ENCODE measurements at places on chromosomes 6 and 20. TPM values are rescaled to one million over a fixed set of nuclear protein-coding genes. Genes with fewer than 3 reads are reported as not detected.
A peak's percentile ranks its signal among the peaks of the same experiment; 100 is the strongest.

GRCh38 chr20:39623584-39624234 lies 661.6 kb downstream of the DHX35 start:
- no peak for DNase-seq
- peaks cover 1% of the 10 kb centered on the region for H3K27me3 ChIP-seq
- H3K27ac ChIP-seq = no peak overlapping the region
- peaks cover 2% of the 10 kb centered on the region for H3K4me1 ChIP-seq
- H3K36me3 ChIP-seq = no peaks in the 10 kb centered on the region

DNA sequence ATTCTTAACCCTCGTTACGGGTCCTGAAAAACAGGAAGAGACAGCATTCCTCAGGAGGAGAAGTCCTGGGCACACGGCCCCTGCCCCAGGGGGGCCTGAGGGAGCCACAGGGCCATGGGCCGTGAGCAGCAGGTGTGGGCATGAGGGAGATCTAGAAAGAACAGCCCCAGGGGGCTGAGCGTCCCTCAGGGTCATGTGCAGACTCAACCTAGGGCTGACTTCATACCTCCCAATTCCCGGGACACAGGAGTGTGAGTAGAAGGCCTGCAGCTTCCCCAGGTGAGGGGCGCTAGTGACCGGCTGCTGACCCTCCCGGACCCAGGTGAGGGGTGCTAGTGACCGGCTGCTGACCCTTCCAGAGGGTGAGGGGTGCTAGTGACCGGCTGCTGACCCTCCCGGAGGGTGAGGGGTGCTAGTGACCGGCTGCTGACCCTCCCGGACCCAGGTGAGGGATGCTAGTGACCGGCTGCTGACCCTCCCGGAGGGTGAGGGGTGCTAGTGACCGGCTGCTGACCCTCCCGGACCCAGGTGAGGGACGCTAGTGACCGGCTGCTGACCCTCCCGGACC lies 35.1 kb downstream of the FRMD1 start:
- H3K36me3 ChIP-seq = no peaks in the 10 kb centered on the region
- DNase-seq = no peak
- H3K4me3 ChIP-seq = no peak overlapping the region

Gene RNF39
- not detected for total RNA-seq

- H3K36me3 ChIP-seq = no peaks in the 10 kb centered on the region
- DNase-seq = no peak
- H3K4me1 ChIP-seq = peaks cover 6% of the 10 kb centered on the region
- no peak overlapping the region for H3K4me3 ChIP-seq
- H3K27me3 ChIP-seq = no peaks in the 10 kb centered on the region
- H3K27ac ChIP-seq = no peak overlapping the region
Measured at GRCh38 chr6:156174031-156174890, 602.9 kb upstream of the ARID1B start.

Gene RIPPLY2
- not detected for total RNA-seq

DNA sequence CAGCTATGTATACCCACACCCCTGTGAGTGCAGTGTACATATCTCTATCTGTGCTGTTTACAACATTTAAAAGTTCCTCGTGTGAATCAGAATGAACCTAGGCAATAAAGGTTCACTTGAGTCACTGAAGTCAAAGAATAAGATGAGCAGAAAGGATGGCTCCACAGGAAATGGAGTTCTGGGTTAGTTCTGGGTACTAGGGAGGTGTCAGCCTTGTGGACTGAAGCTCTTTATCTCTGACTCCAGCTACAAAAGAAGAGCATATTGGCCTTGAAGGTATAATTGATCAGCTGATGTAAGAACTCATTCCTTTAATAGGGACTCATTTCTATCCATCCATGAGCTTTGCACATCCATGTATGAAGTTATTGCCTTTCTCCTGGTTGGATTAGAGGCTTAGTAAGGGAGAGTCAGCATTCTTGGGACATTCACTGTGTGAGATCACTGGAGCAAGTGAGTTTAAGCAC lies 73.9 kb upstream of the BACH2 start:
- no peaks in the 10 kb centered on the region for H3K27me3 ChIP-seq
- H3K36me3 ChIP-seq = no peaks in the 10 kb centered on the region
- no peak overlapping the region for H3K4me3 ChIP-seq
- no peak overlapping the region for H3K27ac ChIP-seq
- DNase-seq = no peak

Gene BMP2
- not detected for total RNA-seq

GRCh38 chr6:13304101-13304500 lies 24.2 kb downstream of the TBC1D7 start:
- peaks cover 42% of the 10 kb centered on the region for H3K36me3 ChIP-seq
- peak overlapping the region; percentile 63 for H3K4me3 ChIP-seq
- no peaks in the 10 kb centered on the region for H3K27me3 ChIP-seq
- peak overlapping the region; percentile 92 for H3K27ac ChIP-seq

DNA sequence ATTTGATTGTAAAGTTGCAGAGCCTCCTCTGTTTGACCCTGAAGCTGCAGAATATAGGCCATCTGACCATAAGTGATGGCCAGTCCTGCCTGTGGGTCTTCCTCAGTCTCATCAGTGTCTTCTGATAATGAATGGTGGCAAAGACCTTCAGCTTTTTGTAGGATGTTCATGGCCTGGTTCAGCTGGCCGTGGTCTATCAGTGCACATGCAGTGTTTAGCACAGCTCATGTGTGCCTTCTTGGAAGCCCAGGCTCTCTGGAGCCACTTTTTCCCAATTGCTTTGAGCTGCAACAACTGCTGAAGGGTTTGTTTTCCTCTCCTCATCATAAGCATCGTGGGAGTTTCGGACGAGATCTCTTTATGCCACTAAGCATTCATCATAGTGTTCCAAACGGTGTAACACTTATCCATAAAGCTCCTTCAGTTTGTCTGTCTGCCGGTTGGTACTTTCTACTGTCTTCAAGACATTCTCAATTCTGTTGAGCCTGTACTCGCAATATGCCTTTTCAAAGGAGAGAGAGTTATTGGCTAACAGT lies 70.1 kb upstream of the TULP4 start:
- H3K27ac ChIP-seq = peak overlapping the region; percentile 69
- H3K27me3 ChIP-seq = no peaks in the 10 kb centered on the region
- H3K36me3 ChIP-seq = peaks cover 16% of the 10 kb centered on the region

Data from activated B cell treated with CpG ODN at 0.5 μM for 24 hours (primary cell).